Activated naive CD4-positive, alpha-beta T cell treated with anti-CD3 and anti-CD28 coated beads for 36 hours (primary cell): ENCODE measurements at places on chromosomes 2 and 18. TPM values are rescaled to one million over a fixed set of nuclear protein-coding genes. Genes with fewer than 3 reads are reported as not detected.

DNA sequence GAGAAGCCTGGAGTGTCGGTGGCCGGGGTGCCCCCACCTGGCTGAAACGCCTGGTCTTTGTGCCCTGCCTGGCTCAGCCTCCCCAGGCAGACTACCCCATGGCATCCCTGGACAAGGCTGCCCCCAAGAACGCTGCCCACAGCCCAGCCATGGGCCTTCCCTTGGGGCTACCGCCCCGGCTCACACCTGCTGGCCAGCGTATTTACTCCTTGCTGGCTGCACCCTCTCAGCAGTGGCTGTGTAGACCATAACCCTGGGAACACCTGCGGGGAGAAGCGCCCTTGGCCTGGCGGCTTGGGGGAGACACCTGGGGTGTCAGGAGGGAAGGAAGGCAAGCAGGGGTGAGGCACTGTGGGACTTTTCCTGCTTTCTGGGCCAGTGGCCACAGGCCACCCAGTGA lies 17.3 kb downstream of the CAPN10 start:
- no peak overlapping the region for H3K27ac ChIP-seq
- no peaks in the 10 kb centered on the region for H3K27me3 ChIP-seq
- no peak for DNase-seq
- no peak overlapping the region for H3K4me3 ChIP-seq
- H3K4me1 ChIP-seq, result no peaks in the 10 kb centered on the region
- no peaks in the 10 kb centered on the region for H3K36me3 ChIP-seq

DNA sequence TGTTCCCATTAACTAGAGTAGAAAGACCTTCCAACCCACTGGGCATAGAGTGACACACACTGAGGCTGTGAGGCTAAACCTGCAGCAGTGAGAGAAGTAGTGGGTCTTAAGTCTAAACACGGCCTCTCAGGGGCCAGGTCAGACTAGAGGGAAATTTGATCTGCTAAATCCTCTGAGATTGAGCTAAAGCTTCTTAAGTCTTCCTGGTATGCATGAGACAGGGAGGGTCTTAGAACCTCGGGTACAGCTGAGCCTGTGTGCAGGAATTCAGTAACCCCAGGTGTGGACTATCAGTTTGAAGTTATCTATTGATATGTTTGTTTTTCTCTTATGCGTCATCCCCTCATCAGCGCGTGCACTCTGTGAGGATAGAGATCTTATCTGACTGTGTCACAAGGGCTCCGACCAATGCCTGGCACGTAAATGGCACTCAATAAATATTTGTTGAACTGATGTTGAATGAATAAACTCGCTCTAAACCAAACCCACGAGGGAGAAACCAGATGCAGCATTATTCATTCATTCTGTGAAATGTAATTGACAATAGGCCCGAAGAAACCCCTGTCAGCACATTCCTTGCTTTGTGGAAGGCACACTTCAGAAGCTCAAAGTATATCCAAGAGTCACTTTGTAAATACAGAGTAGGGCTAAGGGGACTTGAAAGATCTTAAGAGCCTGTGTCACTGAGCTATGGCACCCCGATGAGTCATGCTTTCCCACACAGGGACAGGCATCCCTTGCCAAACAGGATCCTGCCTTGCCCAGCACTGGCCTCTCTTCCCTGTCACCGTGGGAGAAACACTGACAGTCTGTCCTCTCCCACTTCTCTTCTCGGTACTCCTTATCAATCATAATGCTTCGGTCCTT lies 21.7 kb upstream of the RAB10 start:
- DNase-seq, result no peak
- H3K4me3 ChIP-seq, result no peak overlapping the region
- no peaks in the 10 kb centered on the region for H3K36me3 ChIP-seq

The SPDYA gene
- 1.8 TPM for total RNA-seq

The R3HDM1 gene
- 61.9 TPM for total RNA-seq

DNA sequence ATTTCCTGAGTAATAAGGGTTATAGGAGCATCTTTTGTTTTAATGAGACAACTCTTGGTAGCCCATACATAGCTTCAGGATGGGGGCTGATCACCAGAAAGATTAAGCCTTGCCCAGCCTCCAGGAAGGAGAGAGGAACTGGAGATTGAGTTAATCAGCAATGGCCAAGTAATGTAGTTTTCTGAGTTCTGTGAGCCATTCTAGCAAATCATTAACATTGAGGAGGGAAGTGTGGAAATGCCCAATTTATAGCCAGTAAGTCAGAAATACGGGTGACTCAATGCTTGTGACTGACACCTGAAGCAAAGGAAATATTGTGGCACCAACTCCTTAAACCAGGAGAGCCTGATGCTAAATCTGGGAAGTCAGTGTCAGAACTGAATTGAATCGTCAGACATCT lies 205.1 kb upstream of the SRD5A2 start:
- no peaks in the 10 kb centered on the region for H3K36me3 ChIP-seq
- DNase-seq, result no peak
- H3K27ac ChIP-seq, result no peak overlapping the region
- peaks cover 12% of the 10 kb centered on the region for H3K27me3 ChIP-seq
- H3K4me1 ChIP-seq, result no peaks in the 10 kb centered on the region

GRCh38 chr18:54882318-54882717 lies 54.0 kb downstream of the RAB27B start:
- H3K4me1 ChIP-seq, result peaks cover 2% of the 10 kb centered on the region
- H3K27ac ChIP-seq, result no peak overlapping the region
- no peaks in the 10 kb centered on the region for H3K36me3 ChIP-seq
- no peaks in the 10 kb centered on the region for H3K27me3 ChIP-seq
